NCI-H2107 (cell line): ENCODE measurements at places on chromosomes 11 and 22.

DNA sequence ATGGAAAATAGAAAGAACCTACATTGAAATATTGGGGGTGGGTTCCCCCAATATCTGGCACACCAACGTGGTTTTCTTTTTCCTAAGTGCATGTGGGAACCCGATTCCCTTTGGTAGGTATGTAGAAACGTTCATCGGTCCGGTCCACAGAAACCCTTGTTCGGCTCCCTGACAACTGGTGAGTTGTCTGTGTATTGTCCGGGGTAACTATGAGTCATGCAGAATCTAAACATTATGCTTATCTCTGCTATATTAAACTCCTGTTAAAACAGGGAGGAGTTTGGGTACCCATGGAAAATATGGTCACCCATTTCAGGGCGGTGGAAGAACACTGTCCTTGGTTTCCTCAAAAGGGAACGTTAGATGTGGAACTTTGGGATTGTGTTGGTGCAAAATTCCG is 25.1 kb upstream of the ALDH3B2 start:
- DNase-seq, result no peak

DNA sequence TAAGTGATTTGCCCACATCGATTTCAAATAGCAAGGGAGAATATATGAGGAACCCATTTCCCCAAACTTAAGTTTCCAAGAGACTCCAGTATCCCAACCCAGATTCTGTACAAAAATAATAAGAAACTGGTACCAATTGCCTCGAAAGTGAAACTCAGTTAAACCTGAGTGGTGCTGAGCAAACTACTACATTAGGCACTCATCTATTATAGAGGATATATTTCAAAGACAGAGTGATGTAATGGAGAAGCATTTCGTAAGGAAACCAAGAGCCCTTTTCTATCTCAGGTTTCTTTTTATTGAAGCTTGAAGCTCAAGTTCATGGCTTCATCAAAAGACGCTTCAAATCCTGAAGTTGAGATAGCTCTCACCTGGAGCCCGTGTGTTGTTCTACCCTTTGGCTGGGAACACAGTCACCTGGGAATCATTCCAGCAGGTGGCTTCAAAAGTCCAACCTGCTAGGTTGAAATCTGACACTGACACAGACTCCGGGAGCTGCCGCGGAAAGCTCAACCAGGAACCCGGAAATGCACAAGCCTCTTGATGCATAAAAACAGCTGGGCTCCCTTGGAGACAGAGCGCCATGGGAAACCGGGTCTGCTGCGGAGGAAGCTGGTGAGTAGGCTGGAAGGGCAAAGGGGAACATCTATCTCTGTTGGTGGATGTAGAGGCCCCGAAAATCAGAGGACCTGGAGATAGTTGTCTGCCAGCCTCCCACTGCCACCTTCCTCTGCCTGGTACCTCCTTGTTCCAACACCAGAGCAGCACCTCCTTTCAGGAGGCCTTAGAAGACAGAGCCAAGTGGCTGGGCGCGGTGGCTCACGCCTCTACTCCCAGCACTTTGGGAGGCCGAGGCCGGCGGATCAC is at the start of gene C11orf52:
C11orf52 (plus strand) TSS at position 524 of the 867 bp plus-strand sequence; CDS start at position 584, 60 bp downstream.
- DNase-seq, result peak; percentile 92

- no peak for DNase-seq
Observed at GRCh38 chr11:109037856-109038780, 373.2 kb downstream of the DDX10 start.

GRCh38 chr22:42726811-42727210 is 6.1 kb upstream of the A4GALT start:
- DNase-seq, result no peak

- no peak for DNase-seq
Observed at GRCh38 chr11:72242141-72242540, 1.8 kb downstream of the PHOX2A start.

- no peak for DNase-seq
Observed at GRCh38 chr22:44407987-44408828, 89.8 kb downstream of the RTL6 start.

DNA sequence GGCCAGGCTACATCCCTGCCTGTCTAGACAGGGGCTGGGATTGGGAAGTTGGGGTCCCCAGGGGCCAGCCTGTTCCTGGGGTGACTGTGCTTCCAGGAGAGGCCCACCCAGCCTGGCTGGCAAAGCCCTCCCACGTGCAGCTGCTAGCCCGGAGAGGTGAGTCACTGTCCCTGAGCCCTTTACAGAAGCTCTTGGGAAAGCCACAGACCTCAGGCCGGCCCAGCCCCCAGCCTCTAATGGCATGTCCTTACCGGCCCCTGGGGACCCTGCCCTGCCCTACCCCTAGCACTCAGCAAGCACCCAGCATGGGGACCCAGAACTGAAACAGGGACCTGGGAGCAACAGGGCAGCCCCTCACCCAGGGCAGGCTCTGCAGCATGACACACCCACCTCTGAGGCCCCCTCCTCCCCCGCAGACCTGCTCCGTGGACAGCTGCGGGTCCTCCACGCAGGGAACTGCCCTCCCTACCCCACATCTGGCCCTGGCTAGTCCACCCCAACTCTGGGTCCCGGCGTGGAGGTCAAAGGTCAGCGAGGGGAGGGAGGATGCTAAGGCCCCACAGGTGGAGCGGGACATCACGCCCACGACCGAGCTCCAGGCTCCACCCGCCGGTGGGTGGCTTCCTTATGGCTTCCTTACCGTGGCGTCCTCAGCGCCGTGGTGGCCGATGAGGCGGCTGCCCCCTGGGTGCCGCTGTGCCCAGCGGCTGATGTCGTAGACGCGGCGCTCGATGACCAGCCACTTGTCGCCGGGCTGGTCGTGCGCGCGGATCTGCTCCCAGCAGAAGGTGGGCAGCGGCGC is 615 bp downstream of the FADS3 start:
- no peak for DNase-seq

DNA sequence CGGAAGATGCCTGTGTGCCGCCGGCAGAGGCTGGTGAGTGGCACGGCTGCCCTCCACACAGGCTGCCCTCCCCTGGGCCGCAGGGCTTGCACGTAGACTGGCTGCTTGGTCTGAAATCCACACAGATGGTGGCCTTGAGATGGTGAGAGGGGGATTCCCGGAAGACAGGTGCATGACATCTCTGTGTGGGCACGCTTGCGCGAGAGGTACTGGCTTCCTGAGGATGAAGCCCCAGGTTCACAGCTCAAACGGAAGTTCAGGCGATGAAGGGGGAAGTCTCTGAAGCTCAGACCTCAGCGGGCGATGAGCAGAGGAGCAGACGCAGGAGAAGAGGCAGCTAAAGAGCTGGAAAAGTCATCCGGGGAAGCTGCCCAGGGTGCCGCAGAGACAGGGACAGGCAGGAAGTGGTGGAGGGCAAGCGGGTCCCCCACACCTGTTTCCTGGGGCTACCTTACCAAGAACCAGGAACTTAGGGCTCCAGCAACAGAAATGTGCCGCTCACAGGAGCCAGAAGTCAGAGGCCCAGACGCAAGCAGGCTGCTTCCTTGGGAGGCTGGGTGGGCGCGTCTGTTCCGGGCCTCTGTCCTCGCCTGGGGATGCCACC is 7.2 kb downstream of the CRELD2 start:
- DNase-seq, result no peak

GRCh38 chr11:662689-663274 is 25.7 kb downstream of the DRD4 start:
- DNase-seq, result no peak

GRCh38 chr11:126354631-126355323 is 709 bp upstream of the ST3GAL4 start:
- no peak for DNase-seq

GRCh38 chr11:131056036-131056435 is 139.8 kb upstream of the SNX19 start:
- DNase-seq, result no peak

GRCh38 chr11:47669856-47670255 is 27.5 kb upstream of the MTCH2 start:
- DNase-seq, result no peak

- no peak for DNase-seq
Observed at GRCh38 chr11:30489076-30489475, 97.1 kb downstream of the MPPED2 start.

GRCh38 chr11:129728581-129728980 is 87.1 kb upstream of the TMEM45B start:
- peak; percentile 63 for DNase-seq

GRCh38 chr11:19181531-19182261 is 20.1 kb downstream of the CSRP3 start:
- no peak for DNase-seq

- DNase-seq, result no peak
Observed at GRCh38 chr11:62605902-62606301, 4.2 kb upstream of the MTA2 start.

GRCh38 chr11:16727806-16728205 is 10.6 kb upstream of the C11orf58 start:
- no peak for DNase-seq

- DNase-seq, result no peak
Observed at GRCh38 chr11:20536784-20537183, 62.6 kb upstream of the SLC6A5 start.

DNA sequence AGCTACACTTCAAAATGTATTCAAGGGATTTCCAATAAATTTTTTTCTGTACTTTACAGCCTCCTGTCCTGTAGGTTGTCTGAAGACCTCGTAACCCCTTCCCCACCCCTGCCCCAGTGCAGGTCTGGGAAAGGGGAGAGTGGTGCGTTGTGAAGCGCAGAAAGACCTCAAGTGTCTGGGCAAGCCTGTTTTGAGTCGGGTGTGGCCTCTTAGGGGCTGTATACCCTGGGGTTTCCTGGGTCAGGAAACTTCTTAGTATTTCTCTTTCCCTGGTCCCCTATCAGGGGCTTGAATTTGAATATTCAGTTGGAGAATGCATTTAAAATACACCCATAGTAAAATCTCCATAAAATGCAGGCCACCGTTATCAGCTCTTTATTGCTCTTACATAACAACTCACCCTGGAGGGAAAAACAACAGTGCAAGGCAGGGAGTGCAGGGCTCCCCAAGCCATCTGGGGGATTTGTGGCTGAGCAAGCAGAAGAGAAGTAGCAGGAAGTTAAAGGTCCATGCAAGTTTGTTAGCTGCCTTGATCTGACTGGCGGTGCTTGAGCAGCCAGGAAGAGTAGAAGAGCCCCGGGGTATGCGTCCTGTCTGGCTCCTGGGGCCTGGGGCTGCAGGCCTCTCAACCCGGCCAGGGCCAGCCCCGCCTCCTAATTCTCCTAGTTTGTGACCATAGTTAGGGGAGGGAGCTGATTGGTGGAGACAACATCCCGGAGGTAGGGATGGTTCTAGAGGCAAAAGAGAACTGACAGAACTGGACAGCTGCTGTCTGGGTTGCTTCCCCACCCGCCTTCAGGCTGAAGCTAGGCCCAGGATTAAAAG is 25.7 kb downstream of the ARHGAP1 start:
- DNase-seq, result no peak

GRCh38 chr11:6733326-6734275 is 38.2 kb downstream of the OR2AG2 start:
- DNase-seq, result no peak

DNA sequence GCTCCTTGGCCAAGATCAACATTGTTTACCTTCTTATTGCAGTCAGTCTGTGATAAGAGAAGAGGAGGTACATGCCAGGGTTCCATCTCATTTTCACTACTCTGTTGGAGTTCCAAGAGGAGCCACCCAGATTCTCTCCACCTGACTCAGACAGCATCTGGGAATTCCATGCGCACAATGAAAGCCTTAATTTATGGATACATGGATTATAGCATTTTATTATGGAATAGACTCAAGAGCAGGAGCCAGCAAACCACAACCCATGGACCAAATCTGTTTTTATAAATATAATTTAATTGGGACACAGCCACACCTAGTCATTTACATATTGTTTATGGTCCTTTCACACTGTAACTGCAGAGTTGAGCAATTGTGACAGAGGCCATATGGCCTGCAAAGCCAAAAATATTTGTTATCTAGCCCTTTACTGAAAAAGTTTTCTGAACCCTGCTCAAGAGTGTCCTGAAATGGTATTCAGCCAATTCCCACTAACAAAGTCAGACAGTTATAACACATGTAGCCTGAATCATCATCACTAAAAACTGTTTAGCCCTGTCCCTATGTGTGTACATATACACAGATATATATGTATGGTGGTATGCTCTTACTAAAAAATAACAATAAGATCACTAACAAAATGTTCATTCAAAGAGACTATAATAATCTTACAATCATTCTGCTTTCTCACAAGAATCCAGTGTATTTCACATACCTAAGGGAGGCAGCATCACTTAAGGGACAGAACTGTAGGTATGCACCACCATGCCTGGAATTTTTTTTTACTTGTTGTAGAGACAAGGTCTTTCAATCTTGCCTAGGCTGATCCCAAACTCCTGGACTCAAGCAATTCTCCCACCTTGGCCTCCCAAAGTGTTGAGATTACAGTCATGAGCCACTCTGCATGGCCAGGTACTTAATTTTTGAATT is 104.5 kb upstream of the TEAD1 start:
- no peak for DNase-seq

- DNase-seq, result no peak
Observed at GRCh38 chr22:25880524-25880923, 138.5 kb downstream of the MYO18B start.

DNA sequence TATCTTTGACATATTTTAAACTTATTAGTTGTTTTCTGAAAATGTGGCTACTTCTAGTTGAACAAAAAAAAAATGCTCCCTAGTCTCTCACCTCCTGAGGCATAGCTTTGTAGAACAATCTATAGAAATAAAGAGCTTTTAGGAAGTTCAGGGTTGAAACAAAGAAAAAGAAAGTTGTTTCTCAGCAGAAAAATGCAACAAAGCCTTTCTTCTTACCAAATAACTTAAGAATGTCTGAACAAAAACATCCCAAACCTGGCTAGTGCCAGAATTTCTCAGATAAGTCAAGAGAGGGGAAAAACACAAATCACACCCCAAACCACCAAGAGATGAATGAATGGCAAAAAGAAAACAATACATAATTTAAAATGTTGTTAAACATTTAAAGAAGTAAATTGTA is 114.1 kb downstream of the MAML2 start:
- no peak for DNase-seq

DNA sequence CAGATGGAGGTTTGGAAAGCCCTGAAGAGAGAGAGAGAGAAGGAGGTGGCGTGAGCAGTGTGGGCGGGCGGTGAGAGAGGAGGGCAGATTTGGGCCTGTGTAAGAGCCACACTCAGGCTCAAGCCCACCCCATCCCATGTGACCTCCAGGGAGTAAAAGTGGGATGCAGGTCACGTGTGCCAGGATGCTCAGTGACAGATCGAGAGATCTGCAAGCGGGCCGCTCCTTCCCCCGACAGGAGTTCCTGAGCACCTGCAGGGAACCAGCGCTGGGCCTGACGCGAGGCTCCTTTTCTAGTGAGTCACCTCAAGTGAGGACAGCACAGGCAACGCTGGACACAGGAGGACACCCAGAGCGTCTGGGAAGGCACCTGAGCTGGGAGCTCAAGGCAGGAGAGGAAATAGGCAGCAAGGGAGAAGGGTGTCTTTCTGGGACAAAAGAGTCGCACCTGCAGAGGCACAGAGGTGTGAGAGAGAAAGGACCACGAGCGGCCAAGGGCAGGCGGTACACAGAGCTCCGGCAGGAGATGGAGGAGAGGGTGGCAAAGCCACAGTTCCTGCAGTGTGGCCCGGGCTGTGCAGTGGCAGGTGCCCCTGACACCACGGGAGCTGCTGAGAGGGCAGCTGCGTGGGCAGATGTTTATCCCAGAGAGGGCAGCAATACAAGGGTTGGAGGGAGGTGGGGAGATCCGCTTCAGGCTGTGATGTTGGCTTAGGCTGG is 1294.8 kb downstream of the TBC1D22A start:
- DNase-seq, result no peak

GRCh38 chr11:116929414-116930090 is 92.1 kb upstream of the APOA1 start:
- no peak for DNase-seq
